Panc1 (cell line): ENCODE measurements at places on chromosomes 16 and 17.

GRCh38 chr16:57612494-57612893, 15.9 kb upstream of the ADGRG1 start:
- no peak for DNase-seq

DNA sequence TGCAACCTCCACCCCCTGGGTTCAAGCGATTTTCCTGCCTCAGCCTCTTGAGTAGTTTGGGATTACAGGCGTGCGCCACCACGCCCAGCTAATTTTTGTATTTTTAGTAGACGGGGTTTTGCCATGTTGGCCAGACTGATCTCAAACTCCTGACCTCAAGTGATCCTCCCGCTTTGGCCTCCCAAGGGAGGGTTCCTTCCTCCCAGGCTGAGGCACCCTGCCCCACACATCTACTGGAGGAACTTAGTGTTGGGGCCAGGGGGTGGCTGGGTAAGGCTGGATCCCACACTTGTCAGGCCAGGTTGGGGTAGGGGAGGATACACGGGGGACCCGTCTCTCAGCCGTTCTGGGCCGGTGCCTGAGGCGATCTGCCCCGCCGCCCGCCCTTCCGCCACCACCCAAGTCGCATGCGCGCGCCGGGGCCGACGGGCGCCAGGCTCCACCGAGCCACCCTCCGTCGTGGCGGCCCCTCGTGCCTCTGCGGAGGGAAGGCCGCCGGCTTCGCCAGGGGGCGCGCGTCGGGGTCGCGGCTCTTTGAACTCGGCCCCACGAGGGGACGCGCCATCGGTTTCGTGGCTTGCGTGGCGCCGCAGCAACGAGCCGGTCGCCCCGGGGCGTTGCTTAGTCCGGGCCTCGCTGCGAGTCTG, 15.9 kb downstream of the GRB7 start:
- DNase-seq = no peak

DNA sequence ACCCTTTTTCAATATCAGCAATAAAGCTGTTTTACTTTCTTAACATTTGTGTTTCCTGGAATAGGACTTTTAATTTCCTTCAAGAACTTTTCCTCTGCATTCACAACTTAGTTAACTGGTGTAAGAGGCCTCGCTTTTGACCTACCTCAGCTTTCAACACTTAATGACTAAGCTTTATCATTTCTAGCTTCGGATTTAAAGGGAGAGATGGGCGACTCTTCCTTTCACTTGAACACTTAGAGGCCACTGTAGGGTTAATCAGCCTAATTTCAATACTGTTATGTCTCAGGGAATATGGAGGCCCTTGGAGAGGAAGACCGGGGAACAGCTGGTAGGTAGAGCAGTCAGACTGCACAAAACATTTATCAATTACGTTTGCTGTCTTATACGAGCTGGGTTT, 4.7 kb downstream of the SYNRG start:
- no peak for DNase-seq

- no peak for DNase-seq
Measured at GRCh38 chr16:17476414-17477259, 5.9 kb upstream of the XYLT1 start.

DNA sequence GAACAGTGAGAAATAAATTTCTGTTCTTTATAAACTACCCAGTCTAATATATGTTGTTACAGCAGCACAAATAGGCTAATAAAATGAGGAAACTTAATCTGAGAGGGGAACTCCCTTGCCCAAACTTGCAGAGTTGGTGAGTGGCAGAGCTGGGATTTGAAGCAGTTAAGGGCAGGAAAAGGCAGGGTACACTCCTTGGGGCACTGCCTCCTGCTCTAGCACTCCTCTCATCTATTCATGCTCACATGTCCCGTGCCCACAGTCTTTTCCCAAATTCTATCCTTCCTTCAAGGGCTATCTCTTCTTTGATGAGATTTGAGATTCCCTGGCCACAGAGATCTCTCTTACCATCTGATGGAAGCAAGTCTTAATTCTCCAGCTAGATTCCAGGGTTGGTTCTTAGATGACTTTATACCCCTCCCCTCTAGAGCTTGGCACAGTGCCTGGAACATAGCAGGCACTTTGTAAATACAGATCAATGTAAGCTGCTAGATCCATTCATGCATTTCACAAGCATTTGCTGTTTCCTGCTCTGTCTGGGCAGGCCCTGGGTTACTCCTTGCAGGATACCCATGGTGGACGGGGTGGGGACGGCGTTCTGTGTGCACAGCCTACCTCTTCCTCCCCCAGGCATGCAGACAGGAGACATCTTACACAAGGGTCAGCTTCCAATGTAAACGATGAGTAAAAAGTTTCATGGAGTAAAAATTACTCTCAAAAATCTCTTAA, 39.2 kb upstream of the ABCC12 start:
- no peak for DNase-seq

DNA sequence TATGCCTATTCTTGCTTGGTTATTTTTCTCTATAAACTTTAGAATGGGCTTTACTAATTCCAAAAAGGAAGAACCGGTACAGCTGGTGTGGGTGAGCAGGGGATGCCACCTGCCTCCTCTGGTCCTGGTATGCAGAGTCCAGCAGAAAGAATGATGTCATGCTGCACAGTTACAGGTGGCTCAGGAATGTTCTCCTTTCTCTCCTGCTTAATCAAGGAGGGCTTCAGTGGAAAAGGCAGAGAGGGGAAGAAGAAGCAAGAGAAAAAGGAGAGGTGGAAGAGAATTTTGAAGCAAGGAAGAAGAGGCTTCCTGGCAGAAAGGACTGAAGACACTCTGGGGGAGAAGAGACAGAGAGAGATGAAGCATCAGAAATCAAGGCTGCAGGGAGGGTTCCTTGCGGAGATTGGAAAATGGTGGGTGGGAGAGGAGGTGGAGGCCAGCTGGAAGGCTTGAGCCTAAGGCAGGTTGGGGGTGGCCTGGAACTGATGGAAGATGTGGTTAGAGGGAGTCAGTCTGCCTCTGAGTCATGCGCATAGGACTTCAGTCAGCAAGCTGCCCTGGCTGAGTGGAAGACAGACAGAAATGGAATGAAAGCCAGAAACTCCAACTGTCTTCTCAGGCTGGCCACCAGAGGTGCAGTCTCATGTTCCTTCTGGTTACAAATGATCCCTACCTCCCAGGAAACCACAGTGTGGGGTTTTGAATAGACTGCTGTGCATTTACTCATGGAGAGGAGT, 64.6 kb upstream of the CRHR1 start:
- no peak for DNase-seq

DNA sequence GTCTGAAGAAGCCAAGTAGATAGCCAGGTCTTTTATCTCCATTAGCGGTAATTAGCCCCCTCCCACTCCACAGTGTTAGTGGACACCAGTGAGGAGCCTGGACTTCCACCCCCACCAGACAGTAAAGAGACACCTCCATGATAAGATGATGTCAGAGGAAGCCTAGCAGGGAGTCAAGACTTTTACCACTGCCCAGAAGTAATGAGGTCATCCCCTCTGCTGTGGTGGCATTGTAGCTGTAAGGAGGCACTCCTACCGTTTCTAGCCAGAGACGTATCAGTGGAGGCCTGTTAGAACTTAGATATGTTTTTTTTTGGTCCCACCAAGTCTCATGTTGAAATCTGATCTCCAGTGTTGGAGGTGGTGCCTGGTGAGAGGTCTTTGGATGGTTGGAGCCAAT, 38.1 kb downstream of the PIK3R5 start:
- DNase-seq = no peak

DNA sequence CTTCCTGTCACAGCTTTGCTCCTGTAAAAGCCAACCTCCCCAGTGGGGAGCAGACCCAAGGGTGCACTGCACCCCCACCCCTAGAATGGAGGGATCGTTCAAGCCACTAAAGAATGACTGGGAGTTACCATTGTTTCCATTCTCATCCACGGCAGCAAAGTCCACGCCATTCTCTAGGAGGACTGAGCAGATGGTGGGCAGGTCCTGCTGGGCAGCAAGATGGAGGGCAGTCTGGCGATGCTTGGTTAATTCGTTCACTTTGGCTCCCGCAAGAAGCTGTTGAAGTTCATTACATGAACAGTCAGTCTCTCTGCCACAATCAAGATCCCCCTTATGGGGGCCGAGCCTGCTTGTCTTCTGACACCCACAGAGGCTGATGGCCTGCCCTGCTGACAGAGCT, 30.8 kb downstream of the CYB5D2 start:
- DNase-seq = no peak

- no peak for DNase-seq
Measured at GRCh38 chr16:2210386-2211365, at the start of gene BRICD5. Gene BRICD5 (minus strand): TSS chr16:2210863. CDS start chr16:2210833, 30 bp downstream.

DNA sequence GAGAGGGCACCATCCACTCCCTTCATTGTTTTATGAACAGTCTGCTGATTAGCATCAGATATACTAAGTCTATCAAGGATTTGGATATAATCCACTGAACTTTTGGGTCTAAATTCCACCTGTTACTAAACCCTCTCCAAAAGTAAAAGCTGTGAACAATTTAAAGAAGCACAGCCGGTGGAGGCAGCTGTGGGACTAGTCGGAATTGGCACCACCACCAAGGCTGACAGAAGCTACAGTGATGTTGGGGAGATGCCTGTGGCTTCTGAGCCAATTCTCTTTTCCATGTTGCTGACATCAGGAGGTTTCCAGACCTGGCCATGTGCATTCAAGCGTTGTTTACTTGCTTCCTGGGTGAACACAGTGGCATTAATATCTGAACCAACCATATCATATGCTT, 679.0 kb upstream of the CA10 start:
- no peak for DNase-seq

- DNase-seq = no peak
Measured at GRCh38 chr17:27810211-27810901, 10.0 kb upstream of the NOS2 start.

- DNase-seq = no peak
Measured at GRCh38 chr17:4766723-4767122, 5.0 kb upstream of the TM4SF5 start.

- no peak for DNase-seq
Measured at GRCh38 chr17:43745541-43745940, 13.1 kb downstream of the SOST start.

- no peak for DNase-seq
Measured at GRCh38 chr17:40291281-40291664, 3.6 kb downstream of the CDC6 start.

- no peak for DNase-seq
Measured at GRCh38 chr16:15059324-15059723, 3.5 kb upstream of the NTAN1 start.

DNA sequence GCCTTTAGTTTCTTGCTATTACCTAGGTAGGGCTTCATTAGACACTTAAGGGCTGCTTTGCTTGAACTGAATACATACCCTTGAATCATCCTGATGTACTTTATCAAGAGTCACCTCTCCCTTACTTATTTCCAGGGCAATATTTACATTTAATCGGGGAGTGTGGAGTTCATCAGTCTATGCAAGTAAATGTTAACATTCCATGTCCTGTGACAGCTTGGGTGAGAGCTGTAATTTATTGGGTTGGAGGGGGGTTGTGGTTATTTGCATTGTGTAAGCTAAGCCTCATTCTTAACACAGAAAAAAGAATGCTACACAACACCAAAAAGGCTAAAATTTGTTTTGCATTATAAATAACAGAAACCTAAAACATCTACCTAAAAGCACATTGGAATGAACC, 16.7 kb downstream of the KCNJ16 start:
- DNase-seq = no peak

- no peak for DNase-seq
Measured at GRCh38 chr16:5640883-5641282, 543.3 kb upstream of the EEF2KMT start.

- no peak for DNase-seq
Measured at GRCh38 chr17:80455784-80456183, 20.6 kb downstream of the NPTX1 start.

DNA sequence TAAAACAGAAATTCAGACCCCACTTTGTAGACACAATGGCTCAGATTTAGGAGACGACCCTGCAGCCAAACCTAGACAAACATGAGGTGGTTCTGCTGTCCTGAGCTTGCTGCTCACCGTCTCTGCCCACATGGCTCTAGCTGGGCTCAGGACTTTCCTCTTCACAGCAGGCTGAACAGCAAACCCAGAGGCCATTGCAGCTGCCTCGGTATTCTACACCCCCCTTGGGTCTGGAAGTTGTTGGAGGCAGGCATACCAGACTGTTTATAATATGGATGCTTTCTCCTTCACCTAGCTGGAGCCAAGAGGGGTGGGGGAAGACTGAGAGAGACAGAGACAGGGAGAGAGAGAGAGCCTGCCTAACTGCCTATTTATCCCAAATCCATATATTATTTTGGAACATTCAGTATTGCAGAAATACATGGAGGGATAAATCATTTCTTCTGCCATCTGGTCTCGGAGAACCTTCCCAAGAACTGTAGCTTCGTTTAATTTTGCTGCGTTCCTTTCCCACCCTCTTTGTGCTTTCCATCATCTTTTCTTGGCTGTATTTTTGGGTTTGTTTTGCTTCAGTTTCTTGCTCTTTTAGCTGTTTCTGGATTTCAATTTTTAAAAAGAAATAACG, 628.2 kb upstream of the RBFOX1 start:
- no peak for DNase-seq

DNA sequence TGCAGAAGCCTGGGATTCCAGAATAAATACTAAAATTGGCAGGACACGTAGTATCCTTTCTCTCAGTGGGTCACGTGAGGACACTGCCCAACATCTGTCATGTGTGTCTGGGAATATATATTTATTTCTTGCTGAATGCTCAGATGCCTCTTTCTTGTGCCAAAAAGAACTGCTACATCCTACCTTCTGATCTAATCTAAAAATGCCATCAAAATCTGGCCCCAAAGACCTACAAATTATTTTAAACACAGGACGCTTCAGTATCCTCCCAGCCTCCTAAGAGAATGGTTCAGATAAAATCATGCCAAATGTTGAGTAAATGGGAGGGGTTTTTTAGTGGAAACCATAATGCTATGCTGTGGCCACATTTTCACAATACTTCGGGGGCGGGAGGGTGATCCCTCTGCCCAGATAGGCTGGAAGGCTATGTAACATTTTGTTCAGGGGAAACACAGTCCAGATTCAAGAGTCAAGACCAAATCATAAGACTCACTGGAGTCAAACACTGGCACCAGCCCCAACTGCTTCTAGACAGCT, 22.9 kb upstream of the CORO6 start:
- no peak for DNase-seq

GRCh38 chr16:11708421-11708820, 34.2 kb downstream of the TXNDC11 start:
- no peak for DNase-seq

GRCh38 chr17:42803074-42803883, 4.6 kb downstream of the CNTD1 start:
- DNase-seq = no peak

- DNase-seq = no peak
Measured at GRCh38 chr17:78981010-78981888, 1.5 kb upstream of the LGALS3BP start.

GRCh38 chr17:79041723-79042420, 17.9 kb downstream of the C1QTNF1 start:
- DNase-seq = no peak
